Stimulated activated CD8-positive, alpha-beta memory T cell treated with anti-CD3 and anti-CD28 coated beads, Interleukin-4, amount 100 ng/mL, for 4 hours (primary cell): ENCODE measurements at places on chromosomes 3 and 15.
A peak's percentile ranks its signal among the peaks of the same experiment; 100 is the strongest.

DNA sequence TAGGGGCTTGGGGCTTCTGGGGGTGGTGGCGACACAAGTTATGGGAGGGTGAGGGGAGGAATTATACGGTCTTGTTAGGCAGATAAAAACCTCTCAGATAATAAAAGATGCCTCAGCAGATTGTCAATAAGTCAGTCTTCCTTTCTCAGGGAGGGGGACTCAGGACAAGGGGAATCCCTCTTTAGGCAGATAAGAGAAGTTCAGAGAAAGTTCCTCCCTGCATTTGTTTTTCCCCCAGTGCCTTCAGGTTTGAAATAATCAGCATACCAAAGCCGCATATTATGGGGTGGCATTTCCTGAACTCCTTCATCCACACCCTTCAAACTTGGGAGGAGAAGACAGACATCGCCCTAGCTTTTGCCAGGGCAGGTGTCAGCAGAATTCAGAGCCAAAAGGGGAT lies 8.5 kb downstream of the PPCDC start:
- DNase-seq = no peak

DNA sequence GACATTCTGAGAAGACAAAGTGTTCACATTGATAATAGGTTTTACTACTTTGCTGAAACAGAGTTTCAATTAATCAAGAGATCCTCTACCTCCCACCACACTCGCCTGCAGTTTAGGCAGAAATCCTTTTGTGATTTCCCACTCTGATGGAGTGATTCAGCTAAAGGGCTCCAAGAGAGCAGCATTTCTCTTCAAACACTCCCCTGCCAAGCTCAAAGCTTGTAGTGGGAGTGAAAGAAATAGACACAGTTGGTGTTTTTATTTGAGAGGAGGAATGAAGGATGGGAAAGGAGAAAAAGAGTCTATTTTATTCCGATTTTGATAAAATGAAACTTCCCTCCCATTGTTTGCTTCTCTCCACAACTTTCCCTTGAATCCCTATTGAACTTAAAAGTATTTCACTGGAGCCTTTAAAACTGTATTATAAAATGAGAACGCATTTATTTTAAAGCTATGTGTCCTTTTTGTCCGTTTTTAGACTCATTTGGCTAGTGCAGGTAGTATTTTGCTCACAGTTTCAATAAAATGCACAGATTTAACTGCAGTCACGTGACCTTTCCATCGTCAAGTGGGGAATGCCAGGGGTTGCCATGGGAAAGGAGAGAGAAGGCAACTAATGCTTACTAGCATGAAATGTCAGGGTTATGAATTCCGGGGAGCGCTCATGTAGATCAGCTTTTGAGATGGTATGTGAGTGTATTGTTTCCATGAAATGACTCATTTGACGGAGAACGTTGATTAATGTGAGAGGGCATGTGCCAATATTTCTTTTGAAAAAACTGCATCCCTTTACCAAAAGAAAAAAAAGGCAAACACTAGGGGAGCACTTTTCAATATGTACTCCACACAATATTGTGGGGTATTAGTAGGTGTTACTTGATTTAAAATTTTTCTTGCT lies 7.7 kb upstream of the OSBPL11 start:
- DNase-seq = no peak

- no peak for DNase-seq
These were observed 78.8 kb downstream of the CLDN11 start for GRCh38 chr3:170497207-170498095.

- no peak for DNase-seq
These were observed 51.2 kb upstream of the TNIK start for GRCh38 chr3:171511450-171511849.

DNA sequence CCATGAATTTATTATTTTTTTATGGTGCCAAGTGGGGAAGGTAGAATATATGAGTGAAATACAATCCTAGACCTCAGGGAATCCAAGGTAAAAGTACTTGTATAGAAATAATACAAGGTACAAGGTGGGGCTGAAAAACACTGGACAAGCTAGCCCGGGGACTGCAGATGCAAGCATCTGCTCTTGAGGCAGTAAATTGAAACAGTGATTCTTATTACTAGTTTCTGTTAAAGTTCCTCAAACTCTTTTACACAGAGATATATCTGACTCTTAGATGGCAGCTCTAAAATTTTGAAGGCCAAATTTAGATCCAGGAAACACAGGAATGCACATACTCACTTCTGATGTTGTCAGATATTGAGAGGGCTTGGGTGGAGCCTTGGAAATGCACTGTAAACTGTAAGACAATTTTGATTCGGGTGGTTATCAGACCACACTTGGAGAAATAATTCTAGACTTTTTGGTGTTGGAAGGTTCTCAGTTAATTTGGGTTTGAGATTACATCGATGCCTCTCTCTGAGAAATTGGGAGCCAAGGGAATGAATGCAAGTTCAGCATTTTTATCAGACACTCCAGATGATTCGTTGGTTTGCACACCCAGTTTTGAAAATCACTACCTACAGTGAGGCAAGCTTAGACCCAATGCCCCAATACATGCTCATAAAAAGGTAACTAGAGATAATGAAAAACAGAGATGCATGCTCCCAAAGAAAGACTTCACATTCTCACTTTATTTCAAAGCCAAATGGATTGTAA lies 7.3 kb downstream of the TP63 start:
- no peak for DNase-seq

DNA sequence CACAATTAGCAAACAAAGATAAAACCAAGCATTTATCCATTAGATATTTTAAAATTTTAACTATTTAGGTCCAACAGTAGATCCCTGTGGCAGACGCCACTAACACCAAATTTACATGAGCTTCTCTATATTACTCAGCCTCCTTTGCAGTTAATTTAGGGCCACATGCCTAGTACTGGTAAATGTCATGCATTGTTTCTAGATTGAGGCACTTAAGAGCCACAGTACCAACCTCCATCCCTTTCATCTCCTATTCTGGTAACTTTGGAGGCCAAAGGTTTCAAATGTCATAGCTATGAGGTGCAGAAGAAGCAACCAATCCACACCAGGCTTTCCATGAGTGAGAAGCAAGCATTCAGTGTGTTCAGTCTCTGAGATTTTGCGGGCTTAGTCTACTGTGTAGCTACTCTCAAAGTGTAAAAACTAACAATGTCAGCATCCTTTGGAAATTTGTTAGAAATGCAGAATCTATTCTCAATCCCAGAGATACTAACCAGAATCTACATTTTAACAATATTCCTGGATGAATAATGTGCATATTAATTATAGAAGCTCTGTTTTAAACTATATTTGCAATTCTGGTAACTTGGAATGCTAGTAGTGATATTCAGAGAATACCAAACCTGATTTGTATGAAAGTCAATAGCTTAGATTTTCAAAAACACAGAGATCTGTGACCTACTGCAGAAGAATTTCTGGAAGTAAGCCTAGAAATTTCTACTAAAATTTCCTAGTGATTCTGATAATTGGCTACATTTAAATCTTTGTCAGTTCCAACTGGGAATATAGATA lies 206.3 kb upstream of the CD96 start:
- DNase-seq = no peak

- no peak for DNase-seq
These were observed 534.1 kb upstream of the GRM7 start for GRCh38 chr3:6326771-6327170.

DNA sequence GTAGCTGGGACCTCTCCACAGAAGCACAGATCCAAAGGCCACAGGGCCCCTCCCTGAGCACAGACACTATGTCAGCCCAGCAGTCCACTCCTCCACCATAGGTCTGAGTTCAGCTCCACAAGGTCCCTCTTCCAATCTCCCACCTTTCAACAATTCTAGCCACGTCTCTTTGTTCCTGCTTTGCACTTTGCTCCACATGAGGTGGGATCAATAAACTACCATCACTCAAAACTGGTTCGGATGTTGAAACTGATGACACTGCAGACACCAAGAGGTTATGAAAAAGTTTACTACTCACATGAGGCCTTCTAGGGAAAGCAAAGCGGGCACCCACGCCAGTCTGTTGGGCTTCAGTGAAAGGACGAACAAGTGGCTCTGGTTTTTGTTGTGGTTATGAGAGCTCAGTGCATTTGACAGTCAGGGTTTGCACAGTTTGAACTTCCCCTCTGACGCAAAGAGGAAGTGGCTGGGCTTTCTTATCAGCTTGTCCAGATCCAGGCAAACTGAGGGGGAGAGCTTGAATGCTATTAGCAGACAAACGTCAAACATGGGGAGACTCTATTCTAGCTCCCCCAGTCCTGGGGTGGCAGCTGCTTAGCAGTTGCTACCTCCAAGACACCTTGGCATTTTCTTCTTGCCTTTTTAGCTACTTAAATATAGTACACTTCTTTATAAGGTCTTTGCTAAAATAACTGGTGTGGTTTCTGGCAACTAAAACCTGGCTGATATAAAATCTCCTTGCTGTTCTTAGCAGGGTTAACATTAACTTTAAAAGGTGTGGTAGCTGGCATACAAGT lies 37.8 kb downstream of the ZNF445 start:
- DNase-seq = peak; percentile 48

GRCh38 chr3:60764870-60765269 lies 486.4 kb downstream of the FHIT start:
- DNase-seq = no peak

DNA sequence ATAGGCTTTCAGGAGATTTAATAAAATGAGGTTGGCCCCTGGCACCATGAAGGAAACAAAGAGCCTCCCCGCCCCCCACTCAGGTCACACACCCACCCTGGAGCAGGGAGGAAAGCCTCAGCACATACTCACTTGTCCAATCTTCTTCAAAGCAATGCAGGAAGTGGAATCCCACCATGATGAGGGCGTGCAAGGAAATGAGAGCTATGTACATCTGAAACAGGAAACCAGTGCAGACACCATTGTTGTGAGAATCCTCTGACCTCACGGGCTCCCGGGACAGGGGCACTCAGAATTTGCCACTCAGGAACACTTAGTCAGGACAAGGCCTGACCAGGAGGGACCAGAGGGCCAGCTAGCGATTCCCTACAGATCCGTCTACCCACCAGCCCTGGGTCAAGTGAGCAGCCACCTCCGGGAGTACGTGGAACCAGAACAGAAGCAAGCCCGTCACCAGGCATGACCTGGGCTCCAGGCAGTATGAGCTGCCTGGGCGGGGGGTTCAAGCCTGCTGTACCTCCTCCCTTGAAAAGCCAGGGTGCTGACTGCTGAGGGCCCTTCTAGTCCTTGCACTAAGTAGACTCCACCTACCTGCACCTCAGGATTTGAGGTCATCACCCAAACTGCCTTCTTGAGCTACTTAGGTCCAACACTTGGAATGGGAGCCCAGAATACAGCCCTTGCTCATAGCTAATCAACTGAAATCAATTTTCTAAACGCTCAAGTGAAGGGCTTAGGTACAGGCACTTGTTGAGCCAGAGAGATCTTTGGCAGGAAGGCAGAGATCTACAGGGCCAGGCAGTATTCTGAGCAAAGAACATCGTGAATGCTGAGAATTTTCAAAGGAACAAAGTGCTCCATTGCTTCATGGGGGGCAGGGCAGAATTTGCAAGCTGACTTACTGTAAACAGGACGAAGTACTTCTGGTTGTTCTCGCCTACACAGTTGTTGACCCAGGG lies 42.7 kb downstream of the ZDHHC3 start:
- no peak for DNase-seq

DNA sequence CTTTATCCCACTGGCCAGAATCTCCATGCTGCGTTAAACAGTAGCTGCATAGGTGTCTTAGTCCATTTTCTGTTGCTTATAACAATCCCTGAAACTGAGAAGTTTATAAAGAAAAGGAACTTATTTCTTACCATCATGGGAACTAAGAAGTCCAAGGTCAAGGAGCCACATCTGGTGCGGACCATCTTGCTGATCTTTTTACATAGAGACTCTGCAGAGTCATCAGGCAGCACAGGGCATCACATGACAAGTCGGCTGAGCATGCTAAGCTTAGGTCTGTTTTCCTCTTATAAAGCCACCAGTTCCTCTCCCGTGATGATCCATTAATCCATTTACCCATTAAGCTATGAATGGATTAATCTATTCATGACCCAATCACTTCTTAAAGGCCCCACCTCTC lies 22.4 kb upstream of the FAM174B start:
- no peak for DNase-seq

DNA sequence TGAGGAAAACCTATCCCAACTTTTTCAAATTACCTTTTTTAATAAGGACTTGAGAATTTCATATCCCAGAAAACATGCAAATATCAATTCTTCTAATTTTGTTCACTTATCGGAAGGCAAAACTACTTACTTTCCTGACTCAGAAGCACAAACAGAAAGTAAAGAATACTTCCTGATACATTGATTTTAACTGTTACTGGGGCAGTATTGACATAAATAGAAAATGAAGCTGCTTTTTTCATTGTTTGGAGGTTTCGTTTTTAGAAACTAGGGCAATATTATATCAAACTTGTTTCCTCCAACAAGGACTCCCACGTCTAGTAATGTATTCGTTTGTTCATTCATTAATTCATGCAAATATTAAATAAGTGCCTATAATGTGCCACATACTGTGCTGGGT lies 19.1 kb downstream of the PAQR9 start:
- no peak for DNase-seq

DNA sequence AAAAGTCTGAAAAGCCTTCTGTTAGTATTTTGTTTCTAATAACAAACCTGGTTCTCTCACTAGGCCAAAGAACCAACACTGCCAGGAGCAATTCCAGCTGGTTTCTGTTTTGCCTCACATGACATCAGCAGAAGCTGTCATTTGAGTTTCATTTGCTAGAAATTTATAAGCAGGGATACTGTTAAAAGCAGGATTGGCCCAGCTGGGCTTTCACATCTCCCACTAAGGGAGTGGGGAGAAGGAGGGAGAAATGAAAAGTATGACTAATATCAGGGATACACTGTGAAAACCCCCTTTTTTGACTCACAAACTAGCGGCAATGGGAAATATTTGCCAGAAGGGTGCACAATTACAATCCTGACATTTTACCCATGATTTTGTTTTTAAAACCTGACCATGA lies 5.3 kb downstream of the CCDC80 start:
- DNase-seq = no peak

- DNase-seq = no peak
These were observed 9.6 kb upstream of the TAGLN3 start for GRCh38 chr3:111989061-111989678.

DNA sequence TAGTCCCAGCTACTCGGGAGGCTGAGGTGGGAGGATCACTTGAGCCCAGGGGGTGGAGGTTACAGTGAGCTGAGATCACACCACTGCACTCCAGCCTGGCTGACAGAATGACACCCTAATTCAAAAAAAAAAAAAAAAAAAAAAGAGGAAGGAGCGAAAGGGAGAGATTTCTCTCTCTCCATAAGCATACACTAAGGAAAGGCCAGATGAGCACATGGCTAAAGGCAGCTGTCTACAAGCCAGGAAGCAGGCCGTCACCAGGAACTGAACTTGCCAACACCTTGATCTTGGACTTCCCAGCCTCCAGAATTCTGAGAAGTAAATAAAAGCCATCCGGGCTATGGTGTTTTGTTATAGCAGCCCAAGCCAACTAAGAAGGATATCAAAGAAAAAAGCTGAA lies 7.5 kb downstream of the SRGAP3 start:
- DNase-seq = no peak

- DNase-seq = no peak
These were observed 16.0 kb downstream of the NR1D2 start for GRCh38 chr3:23961066-23961465.
